Activated CD4-positive, alpha-beta T cell treated with anti-CD3 and anti-CD28 coated beads, Interleukin-2, amount 50 U/mL, for 4 hours (primary cell): ENCODE measurements at places on chromosomes 7 and 10.

GRCh38 chr10:131854579-131855335 lies 46.1 kb upstream of the PPP2R2D start:
- DNase-seq = no peak

DNA sequence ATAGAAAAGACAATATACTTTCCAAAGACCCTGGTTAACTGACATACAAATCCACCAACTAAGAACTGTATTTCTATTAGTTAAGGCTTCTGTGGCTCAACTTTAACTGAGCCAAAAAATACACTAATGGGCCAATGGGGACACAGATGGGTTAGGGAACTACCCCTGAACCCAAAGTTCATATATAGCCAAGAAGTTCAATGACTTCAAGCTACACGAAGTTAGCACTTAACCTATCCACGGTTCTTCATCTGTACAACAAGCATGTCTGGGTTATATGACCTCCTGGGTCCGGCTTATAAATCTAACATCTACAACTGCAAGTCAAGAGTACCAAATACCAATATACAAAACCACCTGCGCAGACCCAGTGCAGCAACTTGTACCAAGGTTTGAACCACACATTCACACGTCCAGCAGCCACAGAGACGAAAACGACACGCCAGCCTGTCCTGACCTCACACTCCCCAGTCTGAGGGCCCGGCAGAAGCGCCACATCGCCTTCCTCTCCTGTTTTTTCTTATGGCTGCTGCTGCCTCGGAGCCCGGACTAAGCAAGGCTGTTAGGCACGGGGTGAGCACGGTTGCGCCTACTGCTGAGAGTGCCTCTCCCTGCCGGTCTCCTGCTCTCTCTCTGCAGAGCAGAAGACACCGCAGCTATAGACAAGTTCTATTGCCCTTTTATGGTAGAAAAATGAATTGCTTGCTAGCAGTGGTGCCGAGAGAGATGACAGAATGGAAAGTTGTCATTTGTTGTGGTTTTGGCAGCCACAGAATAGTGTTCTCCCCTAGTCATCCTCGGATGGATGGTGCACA lies 86.3 kb downstream of the RNF216 start:
- DNase-seq = peak; percentile 67

DNA sequence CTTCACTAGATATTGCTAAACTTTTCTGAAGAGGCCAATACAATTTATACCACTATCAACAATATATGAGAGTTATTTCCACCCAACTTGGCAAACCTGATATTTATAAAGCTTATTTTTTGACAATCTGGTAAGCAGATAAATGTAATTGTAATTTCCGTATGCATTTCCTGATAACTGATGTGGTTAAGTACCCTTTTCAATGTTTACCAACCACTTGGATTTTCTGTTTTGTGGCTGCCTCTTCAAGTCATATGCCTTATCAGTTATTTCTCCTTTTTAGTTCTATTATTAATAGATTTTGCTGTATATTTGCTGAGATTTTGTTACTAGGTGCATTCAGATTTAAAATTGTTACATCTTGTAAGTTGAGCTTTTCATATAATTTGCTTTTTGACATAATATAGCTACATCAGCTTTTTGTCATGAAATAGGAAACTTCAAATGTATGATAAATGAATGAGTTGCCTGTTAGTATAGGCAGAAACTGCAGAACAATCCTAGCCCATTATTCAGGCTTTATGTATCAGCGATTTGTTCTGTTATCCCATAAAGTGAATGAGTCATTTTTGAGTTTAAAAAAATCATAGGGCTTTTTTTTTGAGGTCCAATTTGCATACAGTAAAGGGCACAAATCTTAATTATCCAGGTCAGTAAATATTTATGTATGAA lies 11.5 kb downstream of the SGPL1 start:
- no peak for DNase-seq

DNA sequence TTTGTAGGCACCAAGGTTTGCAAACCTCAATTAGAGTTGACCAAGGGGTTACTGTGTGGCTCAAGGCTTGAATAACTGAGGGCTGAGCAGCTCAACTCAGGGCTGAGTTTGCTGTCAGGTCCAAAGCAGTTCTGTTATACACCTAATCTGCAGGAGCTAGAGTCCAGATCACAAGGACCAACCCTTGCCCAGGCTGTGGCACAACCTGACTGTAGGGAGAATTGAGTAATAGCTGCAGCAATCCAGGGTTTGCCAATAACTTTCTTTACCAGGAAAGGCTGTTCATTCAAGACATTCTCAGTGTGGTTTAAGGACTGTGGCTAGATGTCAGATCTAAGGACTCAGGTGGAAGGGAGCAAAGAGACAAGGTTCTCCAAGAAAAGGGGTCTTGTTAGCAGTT lies 115.6 kb upstream of the IMMP2L start:
- DNase-seq = no peak

GRCh38 chr10:97048649-97049427 lies 136.9 kb downstream of the SLIT1 start:
- DNase-seq = no peak

DNA sequence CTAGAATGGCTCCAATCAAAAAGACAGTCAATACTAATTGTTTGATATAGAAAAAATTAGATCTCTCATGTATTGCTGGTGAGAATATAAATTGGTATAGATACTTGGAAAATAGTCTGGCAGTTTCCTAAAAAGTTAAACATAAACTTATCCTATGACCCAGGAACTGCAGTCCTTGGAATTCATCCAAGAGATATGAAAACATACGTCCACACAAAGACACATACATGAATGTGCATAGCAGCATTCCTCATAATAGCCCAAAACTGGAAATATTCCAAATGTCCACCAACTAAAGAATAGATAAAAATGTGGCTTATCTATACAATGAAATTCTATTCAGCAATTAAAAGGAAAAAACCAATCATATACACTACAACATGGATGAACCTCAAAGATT lies 128.4 kb downstream of the ZFAND4 start:
- DNase-seq = no peak

- no peak for DNase-seq
Measured at GRCh38 chr7:11625669-11626068, 206.3 kb downstream of the THSD7A start.

DNA sequence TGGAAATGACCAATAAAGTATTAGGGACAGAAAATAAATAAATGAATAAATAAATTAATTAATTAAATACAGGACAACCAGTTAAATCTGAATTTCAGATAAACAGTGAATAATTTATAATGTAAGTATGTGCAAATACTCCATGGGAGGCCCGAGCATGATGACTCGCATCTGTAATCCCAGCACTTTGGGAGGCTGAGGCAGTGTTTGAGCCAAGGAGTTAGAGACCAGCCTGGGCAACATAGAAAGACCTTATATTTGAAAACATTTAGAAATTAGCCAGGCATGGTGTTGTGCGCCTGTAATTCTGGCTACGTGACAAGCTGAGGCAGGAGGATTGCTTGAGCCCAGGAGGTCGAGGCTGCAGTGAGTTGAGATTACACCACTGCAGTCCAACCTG lies 123.7 kb downstream of the CUL2 start:
- DNase-seq = no peak

GRCh38 chr10:103042129-103042528 lies 124.0 kb downstream of the CNNM2 start:
- DNase-seq = no peak

DNA sequence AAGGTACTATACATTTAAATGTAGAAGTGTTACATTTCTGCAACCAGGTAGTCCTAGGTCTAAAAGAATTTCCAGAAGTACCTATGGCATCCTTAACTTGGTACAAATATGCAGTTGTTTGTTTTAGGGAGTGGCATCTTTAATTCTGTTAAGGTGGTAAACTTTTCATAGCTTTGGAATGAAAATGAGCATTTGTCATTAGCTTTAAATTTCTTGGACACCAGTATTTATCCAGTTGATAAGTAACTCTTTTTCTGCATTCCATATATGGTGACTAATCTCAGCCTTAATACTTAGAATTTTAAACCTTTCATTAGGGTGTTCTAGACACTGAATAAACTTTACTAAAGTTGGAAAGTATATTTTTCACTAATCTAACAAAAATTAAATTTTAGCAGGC lies 10.8 kb downstream of the SLF2 start:
- no peak for DNase-seq

DNA sequence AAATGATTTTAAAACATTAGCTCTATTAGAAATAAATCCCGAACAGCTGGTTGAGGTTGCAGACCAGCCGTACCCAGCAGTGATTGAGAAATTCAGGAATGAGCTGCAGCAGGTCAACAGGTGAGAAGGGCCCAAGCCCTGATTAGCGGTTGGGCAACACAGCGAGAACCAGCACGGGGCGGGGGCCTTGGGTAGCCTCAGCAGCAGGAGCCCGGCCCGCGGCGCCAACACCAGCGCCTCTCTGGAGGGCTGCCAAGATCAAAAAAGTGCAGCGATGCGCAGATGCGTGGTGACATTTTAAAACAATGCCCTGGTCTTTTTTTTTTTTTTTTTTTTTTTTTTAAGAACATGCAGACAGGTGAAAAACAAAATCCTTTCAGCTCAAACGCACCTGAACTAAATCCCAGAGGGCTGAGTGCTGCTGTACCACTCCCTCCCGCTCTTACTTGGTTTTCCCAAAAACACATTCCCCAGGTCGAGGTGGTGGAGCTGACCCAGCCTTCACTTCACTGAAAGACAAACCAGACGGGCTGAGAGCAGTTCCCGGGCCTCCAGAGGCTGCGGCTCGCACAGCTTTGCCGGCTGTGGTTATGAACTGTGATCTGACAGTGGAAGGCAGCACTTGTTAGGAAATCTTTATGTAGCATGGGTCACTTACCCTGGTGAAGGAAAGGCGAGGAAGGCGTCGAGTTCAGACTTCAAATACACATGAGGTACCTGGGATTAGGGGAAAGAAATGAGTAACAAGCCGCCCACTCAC lies 579.4 kb downstream of the SDK1 start:
- DNase-seq = no peak

DNA sequence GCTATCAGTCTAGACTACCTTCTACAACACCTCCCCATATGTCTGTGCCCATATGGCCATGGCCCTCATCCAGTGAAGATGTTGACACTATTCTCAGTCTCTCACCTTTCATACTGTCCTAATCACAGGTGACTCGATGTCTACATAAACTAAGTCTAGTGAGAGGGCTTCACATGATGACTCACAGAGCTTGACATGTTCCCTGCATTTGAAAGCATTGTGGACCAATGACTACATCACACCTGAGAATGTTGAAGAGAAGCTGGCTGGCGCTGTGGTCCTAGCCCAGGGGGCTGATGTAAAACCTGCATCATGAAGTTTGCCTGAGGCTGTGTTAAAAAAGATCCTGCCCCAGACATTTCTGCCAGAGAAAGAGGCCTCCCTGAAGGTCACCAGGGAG lies 167.2 kb downstream of the NPSR1 start:
- no peak for DNase-seq

GRCh38 chr7:63067897-63068585 lies 930.6 kb upstream of the ZNF722 start:
- no peak for DNase-seq

GRCh38 chr7:14931511-14932215 lies 29.1 kb upstream of the DGKB start:
- DNase-seq = no peak

- DNase-seq = no peak
Measured at GRCh38 chr7:12119620-12120303, 91.3 kb upstream of the TMEM106B start.

GRCh38 chr7:31860925-31861324 lies 173.9 kb downstream of the PPP1R17 start:
- DNase-seq = no peak

- no peak for DNase-seq
Measured at GRCh38 chr10:17981766-17982380, 30.2 kb downstream of the SLC39A12 start.

- no peak for DNase-seq
Measured at GRCh38 chr10:6228010-6228511, 25.3 kb downstream of the PFKFB3 start.

- DNase-seq = no peak
Measured at GRCh38 chr10:101558204-101558603, 29.9 kb downstream of the POLL start.

- no peak for DNase-seq
Measured at GRCh38 chr10:9850415-9850814, 1167.3 kb upstream of the CELF2 start.

DNA sequence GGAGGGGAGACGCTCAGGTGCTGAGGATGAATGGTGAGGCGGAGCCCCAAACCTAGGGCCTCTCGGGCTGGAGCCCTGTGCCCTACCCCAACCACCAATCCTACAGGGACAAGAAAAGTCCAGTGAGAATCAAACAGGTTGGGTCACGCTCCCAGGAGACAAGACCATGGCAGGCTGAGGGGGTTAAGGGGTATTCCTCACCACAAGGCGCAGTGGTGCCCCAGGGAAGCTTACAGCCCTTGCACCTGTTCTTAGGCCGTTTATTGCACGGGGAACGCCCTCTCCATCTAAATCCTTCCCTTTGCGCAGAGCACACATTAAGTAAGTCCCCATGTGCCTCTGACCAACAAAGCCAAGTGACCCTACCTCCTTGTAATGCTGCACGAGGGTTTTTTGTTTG lies 3.5 kb downstream of the FZD9 start:
- no peak for DNase-seq

DNA sequence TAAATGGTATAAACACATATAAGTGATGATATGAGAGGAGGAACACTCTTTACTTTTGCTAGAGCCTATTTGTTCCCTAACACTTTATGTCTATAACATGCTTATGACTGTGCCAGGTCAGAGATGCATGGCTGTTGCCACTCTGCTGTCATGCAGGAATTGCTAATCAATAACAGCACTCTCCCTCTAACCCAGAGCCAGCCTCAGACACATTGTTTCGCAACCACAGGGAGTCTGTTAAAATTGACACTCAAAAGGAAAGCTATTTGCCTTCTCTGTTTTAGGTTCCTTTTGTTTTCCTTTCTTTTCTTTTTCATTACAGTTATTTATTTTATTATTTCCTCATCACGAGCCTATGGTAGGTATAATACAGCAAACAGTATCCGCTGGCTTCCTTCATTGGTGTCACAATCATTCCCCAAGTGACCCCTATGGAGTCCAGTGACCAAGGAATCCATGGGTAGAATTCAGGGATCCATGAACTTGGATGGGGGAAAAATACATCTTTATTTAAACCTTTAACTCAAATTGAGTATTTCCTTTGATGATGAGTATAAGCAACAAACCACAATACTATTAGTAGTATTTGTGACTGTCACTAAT lies 6.8 kb downstream of the PON2 start:
- no peak for DNase-seq

GRCh38 chr7:151895631-151896031 lies 18.7 kb upstream of the PRKAG2 start:
- no peak for DNase-seq

GRCh38 chr7:26034391-26034790 lies 117.6 kb upstream of the NFE2L3 start:
- DNase-seq = no peak

- DNase-seq = no peak
Measured at GRCh38 chr10:96305019-96305418, 785 bp downstream of the DNTT start.
